Left lobe of liver (tissue), 2 donors: ENCODE measurements at places on chromosomes 7 and 10.

DNA sequence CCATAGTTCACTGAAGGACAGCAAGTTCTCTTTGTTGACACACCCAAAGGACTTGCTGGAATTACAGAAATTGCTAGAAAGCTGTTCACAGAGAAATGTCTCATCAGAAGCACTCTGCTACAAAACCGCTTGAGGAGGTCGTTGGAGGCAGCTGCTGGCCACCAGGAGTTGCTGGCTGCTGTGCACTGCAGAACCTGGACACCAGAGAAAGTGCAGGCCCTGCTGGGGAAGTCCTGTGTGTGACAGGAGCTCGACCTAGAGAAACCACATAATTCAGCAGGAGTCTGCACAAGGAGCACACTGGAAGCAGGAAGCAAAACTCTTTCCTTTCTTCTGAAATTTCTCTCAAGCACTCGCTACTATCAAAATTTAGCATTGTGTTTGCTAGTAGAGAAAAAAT is 461.5 kb upstream of the GHITM start:
- no peak for DNase-seq

DNA sequence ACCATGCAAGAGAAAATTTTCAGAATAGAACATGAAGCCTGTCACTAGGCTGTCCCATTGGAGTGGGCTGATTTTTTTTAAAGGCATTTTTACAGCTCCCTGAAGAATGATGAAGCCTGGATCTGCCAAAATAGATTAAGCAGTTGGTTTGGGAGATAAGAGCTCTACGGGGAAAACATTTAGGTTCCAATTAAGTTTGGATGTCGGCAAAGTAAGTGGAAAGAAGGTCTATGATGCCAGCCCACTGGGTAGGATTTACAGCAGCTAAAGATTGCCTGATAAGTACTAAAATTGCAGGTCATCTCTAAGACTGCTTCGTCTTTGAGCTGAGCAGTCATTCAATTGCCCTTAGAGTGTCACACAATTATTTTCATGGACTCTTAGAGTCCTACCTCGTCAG is 939.2 kb upstream of the CELF2 start:
- DNase-seq = no peak

- DNase-seq = no peak
Measured at GRCh38 chr10:116741391-116742351, 695 bp downstream of the HSPA12A start.

DNA sequence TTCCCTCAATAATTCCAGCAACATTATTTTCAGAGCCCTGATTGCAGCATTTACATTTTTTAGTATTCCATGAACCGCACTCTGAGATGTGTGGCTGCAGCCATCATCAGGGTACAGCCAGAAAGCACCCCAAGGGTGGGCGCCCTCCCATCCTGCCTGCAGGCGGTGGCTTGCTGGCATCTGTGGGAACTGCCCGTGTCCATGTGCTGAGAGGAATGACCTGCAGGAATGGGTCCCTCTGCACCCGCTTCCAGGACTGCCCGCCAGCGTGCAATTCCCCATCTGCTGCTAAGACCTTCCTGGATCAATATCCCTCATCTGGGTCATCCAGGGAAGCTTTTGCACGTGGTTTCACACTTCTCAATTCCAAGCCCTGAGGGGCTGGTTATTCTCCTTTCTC is 32.8 kb upstream of the NUB1 start:
- DNase-seq = peak; percentile 39

DNA sequence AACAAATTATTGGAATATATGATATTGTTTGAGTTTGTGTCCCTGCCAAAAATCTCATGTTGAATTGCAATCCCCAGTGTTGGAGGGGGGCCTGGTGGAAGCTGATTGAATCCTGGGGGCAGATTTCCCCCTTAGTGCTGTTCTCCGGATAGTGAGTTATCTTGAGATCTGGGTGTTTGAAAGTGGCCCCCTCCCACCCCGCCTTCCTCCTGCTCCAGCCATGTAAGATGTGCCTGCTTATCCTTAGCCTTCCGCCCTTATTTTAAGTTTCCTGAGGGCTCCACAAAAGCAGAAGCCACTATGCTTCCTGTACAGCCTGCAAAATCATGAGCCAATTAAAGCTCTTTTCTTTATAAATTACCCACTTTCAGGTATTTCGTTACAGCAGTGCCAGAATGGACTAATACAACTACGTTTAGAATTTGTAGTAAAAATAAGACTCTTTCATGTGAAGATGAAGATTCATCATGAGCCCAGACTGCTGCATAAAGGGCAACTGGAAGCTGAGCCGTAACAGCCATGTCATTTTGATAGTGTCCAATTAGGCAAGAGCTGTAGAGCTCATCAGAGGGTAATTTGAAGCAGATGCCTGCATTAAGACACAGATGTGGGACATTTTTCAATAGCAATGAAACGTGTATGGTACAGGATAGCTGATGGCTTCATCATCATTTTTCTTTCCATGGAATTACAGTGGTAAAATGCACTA is 1007.2 kb downstream of the REEP3 start:
- DNase-seq = no peak

DNA sequence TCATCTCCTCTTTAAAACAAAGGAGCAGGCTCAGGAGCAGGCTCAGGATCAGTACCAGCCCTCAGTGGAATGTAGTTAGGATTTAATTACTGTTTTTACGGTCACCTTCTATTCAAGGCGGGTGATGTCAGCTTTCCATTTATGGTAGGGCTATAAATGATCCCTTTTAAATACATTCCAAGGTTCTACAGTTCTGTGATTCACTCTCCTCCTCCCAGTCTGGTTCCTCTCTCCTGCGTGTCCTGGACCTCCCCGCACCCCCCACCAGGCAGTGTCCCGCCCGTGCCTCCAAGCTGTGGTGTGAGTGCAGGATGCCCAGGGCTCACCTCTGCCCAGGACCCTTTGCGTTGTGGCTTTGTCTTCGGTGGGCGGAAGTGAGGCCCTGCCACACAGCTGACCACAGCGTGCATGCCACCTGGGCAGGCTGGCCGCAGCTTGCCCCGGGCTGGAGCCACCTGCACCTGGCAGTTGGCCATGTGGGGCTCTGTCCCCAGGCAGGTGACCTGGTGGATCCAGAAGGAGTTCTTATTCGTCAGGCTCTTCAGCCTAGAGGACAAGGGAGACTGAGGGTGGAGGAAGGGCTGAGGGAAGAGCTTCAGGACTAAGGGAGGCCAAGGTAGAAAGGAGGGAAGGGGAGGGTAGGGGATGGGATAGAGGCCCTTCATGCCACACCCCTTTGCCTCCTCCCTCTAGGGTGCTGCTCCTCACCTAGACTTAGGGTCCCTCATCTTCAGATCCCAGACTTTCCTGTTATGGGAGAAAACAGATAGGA is 9.1 kb downstream of the LOXL4 start:
- DNase-seq = no peak

GRCh38 chr7:5554287-5554610 is 130.6 kb upstream of the TNRC18 start:
- DNase-seq = no peak

DNA sequence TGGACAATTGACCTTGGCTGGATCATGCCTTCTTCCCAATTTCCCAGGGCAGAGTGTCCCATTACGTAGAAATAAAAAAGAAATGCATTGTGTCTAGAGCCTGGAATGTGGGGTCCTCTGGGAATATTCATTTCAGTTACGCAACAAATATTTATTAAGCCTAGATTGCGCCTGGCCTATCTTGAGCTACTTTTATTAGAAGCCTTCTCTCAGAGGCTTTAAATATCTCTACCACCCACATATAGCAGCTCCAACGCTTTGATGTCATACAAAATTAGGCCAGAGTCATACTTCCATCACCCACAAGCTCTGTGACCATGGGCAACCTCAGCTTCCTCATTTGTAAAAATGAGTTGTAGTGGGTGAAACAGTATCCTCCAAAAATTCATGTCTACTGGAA is 24.9 kb upstream of the CARD11 start:
- no peak for DNase-seq

- no peak for DNase-seq
Measured at GRCh38 chr10:31926160-31926559, 2.5 kb downstream of the ARHGAP12 start.

DNA sequence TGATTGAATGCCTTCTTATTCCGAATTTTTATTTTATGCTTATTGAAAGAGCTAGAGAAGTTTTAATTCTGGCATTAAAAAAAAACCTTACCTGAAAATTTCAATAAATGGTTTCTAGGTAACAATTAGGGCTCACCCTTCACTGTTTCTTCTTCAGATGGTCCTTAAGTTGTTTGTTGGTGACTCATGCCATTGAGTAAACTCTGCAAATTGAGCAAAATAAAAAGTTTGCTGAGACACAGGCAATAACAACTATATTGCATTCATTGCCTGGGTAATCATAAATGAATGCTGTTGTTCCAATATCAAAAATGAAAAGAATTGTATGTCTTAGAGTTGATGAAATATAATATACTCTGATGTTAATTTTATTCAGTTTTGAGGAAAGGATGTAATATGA is 300.3 kb downstream of the CDK14 start:
- no peak for DNase-seq

- no peak for DNase-seq
Measured at GRCh38 chr10:27297844-27298521, 57.4 kb upstream of the ACBD5 start.

GRCh38 chr7:17099083-17099973 is 199.1 kb upstream of the AHR start:
- peak; percentile 82 for DNase-seq

GRCh38 chr10:3476640-3477448 is 304.3 kb upstream of the PITRM1 start:
- no peak for DNase-seq

GRCh38 chr7:150401424-150401790 is 22.3 kb downstream of the ZNF775 start:
- no peak for DNase-seq

DNA sequence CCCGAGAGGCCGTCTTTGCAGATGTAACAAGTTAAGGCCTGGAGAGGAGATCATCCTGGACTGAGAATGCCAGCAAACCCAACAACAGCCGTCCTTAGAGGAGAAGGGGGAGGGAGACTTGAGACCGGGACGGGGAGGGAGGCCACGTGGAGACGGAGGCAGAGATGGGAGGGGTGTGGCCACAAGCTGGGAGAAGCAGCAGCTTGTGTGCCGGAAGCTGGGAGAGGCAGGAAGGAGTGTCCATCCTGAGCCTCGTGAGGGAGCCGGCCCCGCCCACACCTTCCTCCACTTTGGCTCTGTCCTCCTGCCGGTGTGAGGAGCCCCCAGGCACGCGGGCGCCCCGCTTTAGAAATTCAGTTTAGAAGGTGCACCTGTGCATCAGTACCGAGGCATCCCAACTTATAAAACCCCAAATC is 95.7 kb downstream of the DNAJB6 start:
- DNase-seq = peak; percentile 43

DNA sequence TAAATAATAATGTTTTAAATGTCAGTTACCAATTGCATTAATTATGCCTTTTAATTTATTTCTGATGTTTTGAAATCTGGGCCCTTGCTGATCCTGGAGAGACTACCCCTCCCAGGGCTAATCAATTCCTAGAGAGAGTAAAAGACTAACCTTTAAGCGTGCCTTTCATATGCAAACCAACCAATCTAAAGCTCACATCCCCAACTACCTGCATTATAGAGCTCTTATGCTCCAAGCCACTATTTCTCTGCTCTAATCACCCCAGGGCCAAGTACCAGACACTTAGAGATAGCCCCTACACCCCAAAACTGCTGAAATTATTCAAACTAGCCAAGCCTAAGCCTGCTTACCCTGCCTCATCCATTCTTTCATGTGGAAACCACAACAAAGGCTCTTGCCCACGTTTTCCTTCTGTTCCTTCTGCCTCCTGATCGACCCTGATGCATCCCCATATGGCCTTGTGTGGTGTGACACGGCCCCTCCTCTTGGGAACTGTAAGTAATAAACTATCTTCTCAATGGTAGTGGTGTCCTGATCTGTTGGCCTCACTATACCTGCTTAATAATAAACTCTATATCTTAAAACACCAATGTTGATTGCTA is 97.7 kb downstream of the HIBADH start:
- DNase-seq = no peak

DNA sequence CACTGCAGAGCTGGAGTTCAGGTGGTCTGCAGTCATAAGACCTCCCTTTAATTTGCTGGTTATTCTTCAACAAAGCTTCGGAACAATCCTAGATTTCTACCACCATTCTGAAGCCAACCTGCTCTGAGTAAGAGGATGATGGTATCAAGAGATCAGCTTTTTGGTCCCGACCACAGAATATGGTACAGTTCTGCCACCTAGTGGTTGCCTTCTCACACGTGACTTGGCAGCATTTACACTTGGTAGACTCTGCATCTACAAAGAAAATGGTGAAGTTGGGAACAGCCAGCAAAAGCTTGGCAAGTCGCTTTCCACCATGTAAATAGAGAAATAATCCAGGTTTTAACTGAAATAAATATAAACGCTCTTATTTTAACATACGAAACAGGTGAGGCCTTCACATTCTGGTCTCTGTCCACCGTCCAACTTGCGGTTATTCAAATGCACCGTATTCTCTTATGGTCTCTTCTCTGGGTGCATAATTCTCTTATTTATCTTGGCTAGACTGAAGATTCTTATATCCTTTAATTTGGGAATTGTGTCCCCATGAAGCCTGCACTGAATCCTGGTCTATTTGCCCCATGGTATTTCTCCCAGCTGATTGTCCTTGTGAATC is 173.9 kb upstream of the GRM3 start:
- peak; percentile 75 for DNase-seq
